SJCRH30 (cell line): ENCODE measurements at places on chromosomes 7 and 10. TPM values are rescaled to one million over a fixed set of nuclear protein-coding genes. Genes with fewer than 3 reads are reported as not detected.

Gene NEURL1
- total RNA-seq: 2.6 and 4.1 TPM in 2 replicates

- no peak overlapping the region for H3K27ac ChIP-seq
- H3K27me3 ChIP-seq: peaks cover 11% of the 10 kb centered on the region; the same call in 1 of the 2 replicates
- H3K4me3 ChIP-seq: no peak overlapping the region
Observed at GRCh38 chr10:6136215-6137201, 47.7 kb downstream of the RBM17 start.

Gene HOXA11
- 5.0 and 5.8 TPM in 2 replicates for total RNA-seq

Gene CDK14
- total RNA-seq: 67.6 and 78.2 TPM in 2 replicates

Gene TMEM176A
- not detected in 2 replicates for total RNA-seq
